Uterus (tissue), 4 donors: ENCODE measurements at places on chromosomes 3 and 15. TPM values are rescaled to one million over a fixed set of nuclear protein-coding genes. Genes with fewer than 3 reads are reported as not detected.

DNA sequence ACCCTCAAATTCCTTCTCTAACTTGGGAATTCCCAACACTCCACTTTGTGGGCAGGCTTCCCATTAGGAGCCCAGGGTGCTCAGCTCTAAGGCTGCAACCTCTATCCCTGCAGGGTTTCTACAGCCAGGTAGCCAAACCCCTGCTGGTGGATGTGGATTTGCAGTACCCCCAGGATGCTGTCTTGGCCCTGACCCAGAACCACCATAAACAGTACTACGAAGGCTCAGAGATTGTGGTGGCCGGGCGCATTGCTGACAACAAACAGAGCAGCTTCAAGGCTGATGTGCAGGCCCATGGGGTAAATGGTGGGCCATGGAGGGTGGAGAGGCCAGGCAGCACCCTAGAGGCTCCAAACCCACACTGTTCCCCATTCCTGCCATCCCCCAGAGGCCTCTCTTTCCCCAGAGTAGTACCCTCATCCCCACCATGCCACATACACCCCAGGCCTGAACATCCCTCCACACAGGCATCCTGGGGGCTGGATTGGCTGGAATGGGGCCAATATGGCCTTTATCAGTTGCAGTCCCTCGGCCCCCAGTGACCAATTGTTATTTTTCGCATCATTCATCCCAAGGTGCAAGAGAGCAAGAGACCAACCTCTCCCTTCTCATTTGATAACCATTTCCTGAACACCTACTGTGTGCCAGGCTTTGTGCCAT is 7.7 kb downstream of the ITIH1 start:
- DNase-seq, result no peak

DNA sequence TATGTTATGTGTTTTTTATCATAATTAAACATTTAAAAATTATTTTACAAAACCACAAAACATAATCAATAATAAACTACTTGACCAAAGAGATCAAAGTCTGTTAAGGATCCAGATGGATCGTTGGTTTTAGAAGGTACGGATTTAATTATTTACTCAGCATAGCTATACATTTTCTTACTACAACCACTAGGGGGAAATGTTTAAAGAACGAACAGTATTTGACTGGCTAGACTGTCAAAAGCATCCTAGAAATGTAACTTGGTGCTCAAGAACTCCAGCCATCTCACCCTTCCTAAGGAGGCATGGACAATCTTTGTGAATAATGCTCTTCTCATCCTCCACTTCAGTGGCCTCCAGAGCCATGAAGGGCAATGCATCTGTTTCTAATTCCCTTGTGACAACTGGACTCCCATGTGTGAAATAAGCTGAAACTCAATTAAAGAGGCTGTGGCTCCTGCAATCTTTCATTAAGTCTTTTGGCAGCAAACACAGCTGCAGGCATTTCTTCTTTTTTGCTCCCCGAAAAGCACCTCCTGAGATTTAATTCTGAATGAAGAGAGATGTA is 94.7 kb upstream of the TUSC7 start:
- no peak for DNase-seq

GRCh38 chr3:30752970-30753369 is 141.5 kb downstream of the GADL1 start:
- no peak for DNase-seq

DNA sequence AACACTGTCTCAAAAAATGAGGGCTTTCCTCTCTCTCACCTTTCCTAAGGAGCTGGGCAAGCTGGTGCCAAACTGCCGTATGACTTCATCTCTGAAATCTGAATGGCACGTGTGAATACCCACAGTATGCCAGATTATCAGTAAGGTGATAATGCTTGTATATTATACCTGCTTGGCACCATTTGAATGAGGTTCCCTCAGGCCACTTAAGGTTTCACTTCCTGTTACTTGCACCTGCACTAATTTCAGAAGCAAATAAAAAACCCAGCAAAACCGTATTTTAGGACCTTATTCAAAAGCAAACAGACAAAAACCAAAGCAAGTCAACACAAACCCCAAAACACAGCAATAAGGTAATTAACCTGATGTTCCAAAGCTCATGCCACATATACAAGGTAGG is 19.7 kb downstream of the FOXP1 start:
- no peak for DNase-seq

GRCh38 chr3:49658711-49659110 is 15.4 kb upstream of the APEH start:
- DNase-seq, result no peak

DNA sequence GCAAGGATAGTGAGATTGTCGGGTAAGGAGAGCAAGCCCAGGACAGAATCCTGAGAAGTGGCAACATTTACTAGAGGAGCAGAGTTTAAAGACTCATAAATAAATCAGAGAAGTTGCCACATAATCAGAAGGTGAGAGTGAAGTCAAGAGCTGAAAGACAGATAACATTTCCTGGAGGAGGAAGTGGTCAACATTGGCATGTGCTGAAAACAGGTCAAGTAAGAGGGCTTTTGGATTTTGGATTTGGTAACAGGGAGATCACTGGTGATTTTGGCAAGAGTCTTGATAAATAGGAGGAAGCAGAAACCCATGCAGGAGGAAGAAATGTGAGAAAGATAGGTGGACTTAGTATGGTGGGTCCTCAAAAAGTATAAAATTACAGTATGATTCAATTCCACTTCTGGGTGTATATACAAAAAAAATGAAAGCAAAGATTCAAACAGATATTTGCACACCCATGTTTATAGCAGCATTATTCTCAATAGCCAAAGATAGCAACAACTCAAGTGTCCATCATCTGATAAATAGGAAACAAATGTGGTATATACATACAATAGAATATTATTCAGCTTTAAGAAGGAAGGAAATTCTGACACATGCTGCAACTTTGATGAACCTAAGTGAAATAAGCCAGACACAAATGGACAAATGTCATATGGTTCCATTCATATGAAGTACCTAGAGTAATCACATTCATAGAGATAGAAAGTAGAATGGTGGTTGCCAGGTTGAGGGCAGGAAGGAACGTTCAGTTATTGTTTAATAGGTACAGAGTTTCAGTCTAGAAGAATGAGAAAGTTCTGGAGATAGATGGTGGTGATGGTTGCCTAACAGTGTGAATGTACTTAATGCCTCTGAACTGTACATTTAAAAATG is 27.3 kb upstream of the MBNL1 start:
- no peak for DNase-seq

GRCh38 chr15:70182858-70183695 is 85.4 kb upstream of the TLE3 start:
- no peak for DNase-seq

DNA sequence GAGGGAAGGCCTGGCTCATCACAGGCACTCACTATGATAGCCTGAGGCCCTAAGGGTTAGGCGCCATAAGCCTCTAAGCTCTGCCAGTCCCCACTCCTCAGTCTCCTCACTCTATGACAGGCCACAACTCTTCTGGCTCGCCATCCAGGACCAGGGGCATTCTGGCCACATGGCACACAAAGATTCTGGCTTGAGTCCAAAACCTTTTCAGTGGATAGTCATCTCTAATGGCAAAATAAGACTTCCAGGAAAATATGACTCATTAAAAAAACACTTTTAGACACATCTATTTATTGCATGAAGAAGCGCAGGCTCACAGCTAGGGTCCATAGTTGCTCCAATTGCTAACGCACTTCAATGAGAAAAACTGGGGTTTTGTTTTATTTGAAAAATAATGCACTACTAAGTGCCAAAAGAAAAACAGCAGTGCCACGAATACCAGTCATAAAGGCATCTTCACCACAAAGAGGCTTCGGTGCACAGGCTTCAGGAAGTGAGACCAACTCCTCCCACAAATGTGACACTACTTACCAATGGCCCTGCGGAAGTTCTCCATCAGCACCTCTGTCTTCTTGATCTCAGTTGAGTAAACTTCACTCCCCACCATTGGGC is 11.1 kb downstream of the RUVBL1 start:
- no peak for DNase-seq

- no peak for DNase-seq
These were observed 481.2 kb downstream of the FOXP1 start for GRCh38 chr3:71102111-71102983.

- no peak for DNase-seq
These were observed 1055.7 kb downstream of the NAALADL2 start for GRCh38 chr3:175914785-175915184.

DNA sequence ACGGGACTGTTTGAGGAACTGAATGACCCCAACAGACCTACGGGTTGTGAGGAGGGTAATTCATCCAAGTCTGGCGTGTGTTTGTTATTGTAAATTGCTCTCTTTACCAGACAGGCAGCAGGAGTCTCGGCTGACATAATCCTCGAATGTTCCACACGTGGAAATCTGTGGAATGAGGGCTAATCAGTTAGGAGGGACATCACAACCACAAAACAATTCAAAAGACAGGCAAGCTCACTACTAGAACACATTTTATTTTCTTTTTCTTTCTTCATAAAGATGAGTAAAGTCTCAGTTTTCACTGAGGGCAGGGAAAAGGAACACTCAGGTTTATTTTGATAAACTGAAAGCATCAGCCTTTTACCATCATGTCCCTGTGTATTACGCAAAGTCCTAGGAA is 53.8 kb downstream of the GRK7 start:
- no peak for DNase-seq

GRCh38 chr15:73426323-73426994 is 16.5 kb upstream of the REC114 start:
- no peak for DNase-seq

GRCh38 chr3:150014782-150015181 is 44.1 kb upstream of the PFN2 start:
- no peak for DNase-seq

- no peak for DNase-seq
These were observed 128.7 kb downstream of the LRRN1 start for GRCh38 chr3:3927965-3928364.

DNA sequence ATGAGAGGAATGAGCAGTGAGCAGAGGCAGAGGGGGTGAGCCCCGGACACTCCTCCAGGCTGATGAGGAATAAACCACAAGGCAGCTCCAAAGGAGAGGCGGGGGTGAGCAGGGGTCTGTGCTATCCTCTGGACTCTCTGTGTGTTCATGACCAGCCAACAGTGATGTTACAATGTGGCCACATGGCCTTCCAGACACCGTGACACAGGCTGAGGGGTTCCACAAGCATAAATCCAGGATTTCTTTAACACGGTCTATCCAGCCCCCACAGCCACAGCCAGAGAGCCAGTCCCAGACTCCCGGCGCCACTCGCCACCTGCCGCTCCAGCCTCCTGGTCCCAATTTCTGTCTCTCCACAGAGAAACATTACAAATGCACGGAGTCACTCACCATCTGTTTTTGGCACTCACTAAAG is 24.4 kb downstream of the XXYLT1 start:
- no peak for DNase-seq

DNA sequence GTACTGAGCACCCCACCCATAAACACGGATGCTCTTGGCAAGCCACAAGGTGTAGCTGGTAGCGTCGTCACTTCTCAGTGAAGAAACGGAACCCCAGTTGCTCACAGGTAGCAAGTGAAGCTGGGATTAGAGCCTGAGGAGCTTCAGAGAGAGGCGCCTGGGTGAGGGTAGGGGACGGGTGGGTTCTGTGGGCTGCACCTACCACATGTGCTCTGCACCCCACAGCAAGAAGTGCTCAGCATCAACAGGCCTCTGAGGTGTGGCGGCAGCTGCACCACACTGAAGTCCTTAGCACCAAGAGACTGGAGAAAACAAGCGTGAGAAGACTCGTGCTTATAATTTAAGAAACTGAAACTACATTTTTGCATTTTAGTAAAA is 9.8 kb downstream of the MAP6D1 start:
- no peak for DNase-seq

- no peak for DNase-seq
These were observed 312.7 kb downstream of the MFSD1 start for GRCh38 chr3:159114582-159114981.

DNA sequence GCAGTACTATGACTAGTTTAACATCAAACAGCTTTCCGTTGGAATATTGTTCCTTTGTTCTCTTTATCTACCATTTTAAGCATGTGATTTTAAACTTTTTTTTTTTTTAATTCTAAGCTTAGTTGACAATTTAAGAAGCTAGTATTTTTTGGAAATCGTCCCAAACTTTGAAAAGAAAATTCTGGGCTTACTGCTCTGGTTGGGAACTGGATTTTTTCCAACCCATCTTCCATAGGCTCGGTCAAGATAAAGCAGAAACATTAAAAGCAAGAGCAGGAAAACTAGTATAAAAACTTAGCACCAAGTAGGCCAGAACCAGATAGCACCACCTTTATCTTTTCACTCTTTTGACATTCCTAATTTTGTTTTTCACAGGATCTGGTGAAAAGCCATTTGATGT is 49.9 kb downstream of the TSC22D2 start:
- no peak for DNase-seq

GRCh38 chr15:72353266-72353665 is 22.5 kb downstream of the HEXA start:
- no peak for DNase-seq

DNA sequence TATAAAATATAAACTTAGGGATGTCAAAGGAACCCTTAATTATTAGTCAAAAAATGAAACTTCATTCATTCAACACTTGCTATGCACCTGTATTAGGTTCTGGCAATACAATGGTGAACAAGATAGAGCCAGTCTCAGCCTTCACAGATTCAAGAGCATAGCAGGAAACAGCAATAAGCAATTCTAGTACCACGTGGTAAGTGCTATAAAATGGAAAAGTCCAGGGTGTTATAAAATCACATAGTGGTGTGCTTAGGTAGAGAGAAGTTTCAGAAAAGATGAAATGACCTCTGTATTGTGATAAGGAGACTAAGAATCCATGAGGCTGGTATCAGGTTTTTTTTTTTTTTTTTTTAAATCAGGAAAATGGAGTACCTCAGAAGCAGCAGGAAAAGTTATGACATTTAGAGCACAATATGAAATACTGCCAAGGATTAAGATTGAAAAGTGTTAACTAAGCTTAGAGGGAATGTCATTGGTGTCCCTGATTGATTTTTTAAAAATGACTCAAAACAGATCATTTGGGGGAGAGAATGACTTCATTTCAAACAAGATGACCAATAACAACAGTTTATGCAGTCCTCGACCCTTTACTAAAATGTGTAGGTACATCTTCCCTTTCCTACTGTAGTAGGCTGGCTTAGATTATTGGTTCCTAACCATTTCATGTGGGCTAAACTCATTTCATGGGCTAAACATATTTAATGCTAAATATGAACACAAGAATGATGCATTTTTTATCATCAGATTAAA is 5.0 kb downstream of the TOMM70 start:
- no peak for DNase-seq

GRCh38 chr3:10550705-10551104 is 45.3 kb upstream of the ATP2B2 start:
- no peak for DNase-seq

- peak; percentile 2 for DNase-seq
These were observed 2.4 kb upstream of the VIPR1 start for GRCh38 chr3:42500091-42500490.

COL7A1 gene
- total RNA-seq, result 18.7 TPM

CCDC54 gene
- total RNA-seq, result not detected

PRR20G gene
- total RNA-seq, result not detected

SLC9C1 gene
- 0.49 TPM for total RNA-seq

AQP9 gene
- 0.51 TPM for total RNA-seq

CASR gene
- total RNA-seq, result not detected

CACNA2D3 gene
- 2.4 TPM for total RNA-seq

LSG1 gene
- 7.9 TPM for total RNA-seq

JAGN1 gene
- total RNA-seq, result 32.0 TPM

THPO gene
- total RNA-seq, result 0.29 TPM

SLC24A5 gene
- total RNA-seq, result not detected

TF gene
- total RNA-seq, result 1.7 TPM

RASGRP1 gene
- total RNA-seq, result 0.82 TPM

SRGAP3 gene
- 3.8 TPM for total RNA-seq

PKM gene
- 132 TPM for total RNA-seq
